Diencephalon (tissue), 1 donor: ENCODE measurements at places on chromosomes 1 and 21. TPM values are rescaled to one million over a fixed set of nuclear protein-coding genes. Genes with fewer than 3 reads are reported as not detected.

The PDZK1IP1 gene
- not detected for total RNA-seq

The DMRTA2 gene
- 0.92 TPM for total RNA-seq

The CNKSR1 gene
- total RNA-seq = 1.4 TPM

The VSIG8 gene
- total RNA-seq = not detected

The CFAP141 gene
- total RNA-seq = not detected

The GPR25 gene
- total RNA-seq = 0.46 TPM

The EVI5 gene
- total RNA-seq = 78.4 TPM

The RPF1 gene
- 29.8 TPM for total RNA-seq

The C4BPA gene
- not detected for total RNA-seq

The OR2AK2 gene
- 2.1 TPM for total RNA-seq

The NHLH1 gene
- 0.23 TPM for total RNA-seq

The AMY1C gene
- total RNA-seq = not detected

The IGFN1 gene
- under 0.01 TPM for total RNA-seq

The DPH2 gene
- 14.3 TPM for total RNA-seq

The PWP2 gene
- 3.5 TPM for total RNA-seq

The FMO5 gene
- total RNA-seq = 1.4 TPM

The GBP7 gene
- not detected for total RNA-seq

The S1PR1 gene
- total RNA-seq = 49.8 TPM

The TP53BP2 gene
- 38.3 TPM for total RNA-seq

The PTPN22 gene
- 0.92 TPM for total RNA-seq

The NPHS2 gene
- total RNA-seq = not detected

The FAM43B gene
- total RNA-seq = 8.5 TPM

The PINK1 gene
- 152 TPM for total RNA-seq

The SLC25A34 gene
- total RNA-seq = 0.23 TPM

The RAB13 gene
- total RNA-seq = 9.7 TPM

The LAMC1 gene
- 35.5 TPM for total RNA-seq
